ENCODE measurements at places on chromosomes 1 and 21.

- no peak for DNase-seq
Measured at GRCh38 chr1:68633141-68633919, 136.4 kb upstream of the DEPDC1 start.

DNA sequence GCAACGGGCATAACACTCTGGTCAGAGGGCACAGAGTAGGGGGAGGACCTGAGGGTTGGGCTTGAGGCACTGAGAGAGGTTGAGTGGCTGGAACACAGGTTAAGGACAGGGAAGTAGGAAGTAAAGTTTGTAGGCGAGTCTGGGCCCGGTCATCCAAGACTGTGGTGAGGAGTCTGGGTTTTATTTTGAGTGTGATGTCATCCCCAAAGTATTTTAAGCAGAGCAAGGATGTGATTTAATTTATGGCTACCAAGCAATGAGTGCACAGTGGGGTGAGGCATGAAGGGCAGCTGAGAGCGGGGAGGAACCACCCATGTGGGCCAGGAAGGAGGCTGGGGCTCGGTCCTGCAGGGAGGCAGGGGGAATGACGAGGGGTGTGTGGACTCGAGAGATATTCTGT lies 11.2 kb upstream of the VWA5B1 start:
- no peak for DNase-seq

DNA sequence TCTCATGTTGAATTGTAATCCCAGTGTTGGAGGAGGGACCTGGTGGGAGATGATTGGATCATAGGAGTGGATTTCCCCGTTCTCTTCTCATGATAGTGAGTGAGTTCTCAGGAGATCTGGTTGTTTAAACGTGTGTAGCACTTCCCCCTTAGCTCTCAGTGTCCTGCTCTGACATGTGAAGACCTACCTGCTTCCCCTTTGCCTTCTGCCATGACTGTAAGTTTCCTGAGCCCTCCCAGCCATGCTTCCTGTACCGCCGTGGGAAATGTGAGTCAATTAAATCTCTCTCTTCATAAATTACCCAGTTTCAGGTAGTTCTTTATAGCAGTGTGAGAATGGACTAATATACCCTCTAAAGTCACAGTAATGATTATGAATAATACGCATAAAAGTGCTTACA lies 248.4 kb upstream of the LRRC7 start:
- DNase-seq: no peak

GRCh38 chr1:208003241-208003640 lies 92.3 kb upstream of the CD34 start:
- no peak for DNase-seq

DNA sequence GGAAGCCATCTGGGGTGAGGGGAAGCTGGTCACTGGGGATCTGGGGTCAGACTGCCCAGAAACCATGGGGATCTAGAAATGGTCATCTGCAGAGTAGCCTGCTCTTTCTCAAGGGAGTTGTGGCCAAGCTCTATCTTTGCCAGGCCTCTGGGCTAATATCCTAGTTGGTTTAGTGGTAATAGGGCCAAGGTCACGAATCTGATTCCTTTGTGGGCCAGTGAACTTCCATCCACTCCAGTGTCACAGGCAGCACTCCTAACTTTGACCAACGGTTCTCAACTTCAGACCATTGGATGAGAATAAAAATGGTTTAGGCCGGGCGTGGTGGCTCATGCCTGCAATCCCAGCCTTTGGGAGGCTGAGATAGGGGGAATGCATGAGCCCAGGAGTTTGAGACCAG lies 28.1 kb upstream of the PPP2R5A start:
- DNase-seq: no peak

DNA sequence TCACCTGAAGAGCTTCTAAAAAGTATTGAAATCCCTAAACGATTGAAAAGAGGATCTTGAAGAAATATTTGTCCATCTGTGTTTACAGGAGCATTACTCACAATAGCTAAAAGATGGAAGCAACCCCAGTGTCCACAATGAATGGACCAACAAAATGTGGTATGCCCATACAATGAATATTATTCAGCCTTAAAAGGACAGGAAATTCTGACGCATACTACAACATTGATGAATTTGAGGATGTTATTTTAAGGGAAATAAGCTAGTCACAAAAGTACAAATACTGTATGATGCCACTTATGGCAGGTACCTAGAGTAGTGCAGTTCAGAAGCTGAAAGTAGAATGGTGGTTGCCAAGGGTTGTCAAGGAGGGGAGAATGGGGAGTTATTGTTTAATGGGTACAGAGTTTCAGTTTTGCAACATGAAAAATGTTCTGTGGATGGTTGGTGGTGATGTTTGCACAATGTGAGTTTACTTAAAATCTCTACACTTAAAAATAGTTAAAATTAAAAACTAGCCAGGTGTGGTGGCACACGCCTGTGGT lies 37.1 kb upstream of the GADD45A start:
- DNase-seq: no peak

DNA sequence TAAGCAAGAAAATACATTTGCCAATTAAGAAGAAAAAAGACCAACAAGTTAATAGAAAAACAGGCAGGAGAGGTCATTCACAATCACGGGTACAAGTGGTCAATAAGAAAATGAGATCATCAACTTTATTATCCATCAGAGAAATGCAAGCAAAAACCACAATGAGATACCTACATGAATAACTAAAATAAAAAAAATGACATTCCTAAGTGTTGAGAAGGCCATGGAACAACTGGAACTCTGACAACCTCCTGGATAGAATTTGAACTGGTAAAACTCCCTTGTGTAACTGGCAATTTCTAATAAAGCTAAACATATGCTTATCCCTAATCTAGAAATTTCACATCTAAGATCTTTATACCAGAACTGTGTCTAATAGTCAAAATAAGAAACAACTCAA lies 135.4 kb upstream of the BACE2 start:
- no peak for DNase-seq

GRCh38 chr1:221689138-221689537 lies 52.8 kb downstream of the DUSP10 start:
- no peak for DNase-seq

DNA sequence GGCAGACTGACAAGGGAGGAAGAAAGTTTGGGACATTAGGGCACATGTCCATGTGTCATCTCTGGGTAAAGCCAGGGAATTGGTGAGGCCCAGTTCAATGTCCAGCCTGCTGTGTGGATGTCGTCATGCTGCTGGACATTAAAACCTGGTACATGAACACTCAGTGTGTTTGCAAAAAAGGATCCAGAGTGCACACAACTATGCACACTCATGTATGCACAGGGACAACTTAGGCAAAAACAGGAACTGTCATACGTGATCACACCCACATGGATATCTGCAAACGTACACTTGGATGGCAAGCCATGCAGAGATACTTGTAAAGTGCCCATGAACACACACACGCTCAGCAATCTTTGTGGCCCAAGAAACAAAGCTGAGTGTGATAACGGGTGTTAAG lies 47.9 kb upstream of the NEK2 start:
- no peak for DNase-seq

DNA sequence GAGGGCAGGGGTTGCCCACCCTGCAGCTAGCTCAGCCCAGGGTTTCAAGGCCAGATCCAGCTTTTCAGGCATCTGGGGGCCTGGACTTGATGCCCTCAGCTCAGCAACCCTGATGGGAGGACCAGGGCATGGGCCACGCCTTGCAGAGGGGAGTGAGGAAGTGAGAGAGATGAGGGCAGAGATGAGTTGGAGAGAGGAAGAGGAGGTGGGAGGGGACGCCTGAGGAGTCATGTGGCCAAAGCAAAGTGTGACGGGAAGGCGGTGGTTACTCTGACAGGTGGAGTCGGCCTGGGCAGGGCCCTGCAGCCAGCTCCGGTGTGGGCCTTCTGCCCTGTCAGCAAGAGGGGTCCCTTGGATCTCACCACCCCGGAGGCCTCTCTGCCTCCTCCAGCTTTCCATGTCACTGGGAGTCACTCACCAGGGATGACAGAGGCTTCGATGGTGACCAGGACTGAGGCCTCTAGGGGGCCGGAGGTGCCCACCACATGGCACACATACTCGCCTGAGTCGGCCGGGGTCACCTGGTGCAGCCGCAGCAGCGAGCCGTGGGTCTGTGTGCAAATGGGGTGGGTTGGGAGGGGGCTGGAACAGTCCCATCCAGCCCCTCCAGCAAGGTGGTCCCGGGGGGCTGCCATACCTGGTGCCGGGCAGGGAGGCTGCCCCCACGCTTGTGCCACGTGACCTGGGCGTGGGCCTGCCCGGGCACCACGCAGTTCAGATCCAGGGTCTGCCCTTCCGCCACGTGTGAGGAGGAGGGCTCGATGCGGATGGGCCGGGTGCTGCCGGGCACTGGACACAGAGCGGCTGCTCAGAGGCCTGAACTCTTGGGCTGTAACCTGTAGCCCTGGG lies 40.4 kb downstream of the LDLRAD2 start:
- DNase-seq: no peak

- no peak for DNase-seq
Measured at GRCh38 chr21:42688841-42689371, 35.5 kb downstream of the PDE9A start.

DNA sequence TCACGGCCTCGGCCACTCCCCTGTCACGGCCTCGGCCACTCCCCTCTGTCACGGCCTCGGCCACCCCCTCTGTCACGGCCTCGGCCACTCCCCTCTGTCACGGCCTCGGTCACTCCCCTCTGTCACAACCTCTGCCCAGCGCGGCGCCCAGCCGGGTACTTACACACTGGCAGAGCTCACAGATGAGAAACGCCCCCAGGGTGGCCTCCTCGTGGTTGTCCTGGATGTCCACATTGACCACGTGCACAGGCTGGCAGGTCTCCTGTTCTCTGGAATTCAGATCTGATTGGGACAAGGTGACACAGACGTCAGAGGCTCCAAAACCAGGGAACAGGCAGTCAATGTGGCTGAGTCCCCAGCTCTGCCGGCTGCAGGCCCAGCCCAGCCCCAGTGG lies 3.3 kb upstream of the TMEM240 start:
- no peak for DNase-seq

- DNase-seq: no peak
Measured at GRCh38 chr1:38990386-38990737, 714 bp upstream of the AKIRIN1 start.

Data from stimulated activated CD4-positive, alpha-beta T cell treated with anti-CD3 and anti-CD28 coated beads, Interleukin-2, amount 100 ng/mL, for 48 hours (primary cell).